ENCODE measurements at places on chromosomes 5 and 9.

GRCh38 chr9:116337015-116337414 lies 183.4 kb downstream of the PAPPA start:
- DNase-seq, result peak; percentile 73

DNA sequence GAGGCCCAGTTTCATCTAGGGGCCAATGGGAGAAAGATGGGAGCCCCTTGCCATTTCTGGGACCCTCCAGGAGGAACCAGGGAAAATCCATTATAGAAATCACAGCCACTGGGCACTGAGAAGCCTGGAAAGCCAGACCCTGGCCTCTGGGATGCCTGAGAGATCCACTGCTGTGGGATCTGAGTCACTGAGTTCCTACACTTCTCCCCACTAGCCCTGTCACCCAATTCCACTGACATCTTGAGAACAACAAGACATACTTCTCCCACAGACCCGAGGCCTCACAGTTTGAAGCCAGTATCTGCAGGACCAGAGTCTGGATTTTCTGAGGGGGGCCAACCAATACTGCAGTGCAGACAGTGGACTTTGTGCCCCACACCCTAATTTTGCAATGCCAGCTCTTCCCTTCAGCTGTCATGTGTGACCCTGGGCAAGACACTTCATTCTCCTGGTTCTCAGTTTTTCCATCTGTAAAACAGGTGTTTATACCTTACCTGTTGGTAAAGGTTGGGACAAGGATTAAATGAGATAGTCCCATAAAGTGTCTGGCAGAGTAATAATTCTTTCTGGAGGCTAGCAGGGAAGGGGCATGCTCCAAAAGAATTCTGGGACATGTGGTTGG lies 46.5 kb downstream of the CXXC5 start:
- peak; percentile 78 for DNase-seq

- DNase-seq, result peak; percentile 28
Observed at GRCh38 chr5:62312036-62312435, 6.0 kb downstream of the KIF2A start.

DNA sequence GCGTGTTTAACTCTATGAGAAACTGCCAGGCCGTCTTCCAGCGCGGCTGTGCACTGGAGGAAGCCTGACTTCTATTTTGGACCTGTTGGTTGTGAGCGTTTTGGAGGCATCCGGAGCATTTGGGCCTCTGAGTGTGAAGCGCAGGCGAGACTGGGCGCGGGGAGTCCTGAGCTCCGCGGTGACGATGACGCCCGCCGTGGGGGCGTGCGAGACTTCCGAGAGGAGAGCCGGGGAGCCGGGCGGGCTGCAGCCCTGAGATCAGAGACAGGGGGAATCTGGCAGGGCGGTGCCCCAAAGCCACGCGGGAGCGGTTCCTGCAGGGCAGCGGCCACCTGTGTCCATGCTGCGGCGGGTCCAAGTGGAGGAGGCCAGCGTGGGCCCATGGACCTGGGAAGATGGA lies 47.4 kb downstream of the NTNG2 start:
- no peak for DNase-seq

- no peak for DNase-seq
Observed at GRCh38 chr5:61994171-61994570, 311.8 kb upstream of the KIF2A start.

- DNase-seq, result no peak
Observed at GRCh38 chr5:25539536-25539935, 894.8 kb upstream of the CDH10 start.

- DNase-seq, result peak; percentile 84
Observed at GRCh38 chr9:134585746-134586706, 55.6 kb upstream of the COL5A1 start.

- peak; percentile 5 for DNase-seq
Observed at GRCh38 chr5:152523964-152524363, 118.9 kb upstream of the NMUR2 start.

DNA sequence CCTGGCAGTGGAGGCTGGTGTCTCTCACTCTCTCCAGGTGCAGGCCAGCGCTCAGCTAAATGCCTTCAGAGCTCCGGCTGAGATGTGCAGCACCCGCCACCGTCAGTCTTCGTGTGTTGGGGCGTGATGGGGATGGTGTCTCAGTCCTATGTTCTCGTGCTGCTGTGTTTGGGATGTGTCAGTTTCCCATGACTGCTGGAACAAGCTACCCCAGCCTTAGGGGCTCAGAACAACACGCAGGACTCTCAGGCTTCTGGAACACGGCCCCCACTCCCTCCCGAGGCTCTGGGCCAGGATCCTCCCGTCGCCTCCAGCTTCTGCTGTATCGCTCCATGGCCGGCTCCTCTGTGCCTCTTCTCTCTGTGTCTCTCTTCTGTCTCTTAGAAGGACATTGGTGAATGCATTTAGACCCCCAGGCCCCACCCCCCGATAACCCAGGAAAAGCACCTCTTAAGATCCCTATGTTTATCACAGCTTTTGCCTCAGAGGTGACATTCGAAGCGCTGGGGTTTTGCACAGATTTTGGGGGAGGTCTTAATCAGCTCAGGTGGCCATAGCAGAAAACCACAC lies 9.6 kb upstream of the CEP72 start:
- no peak for DNase-seq

- no peak for DNase-seq
Observed at GRCh38 chr5:93715761-93716160, 25.6 kb downstream of the POU5F2 start.

DNA sequence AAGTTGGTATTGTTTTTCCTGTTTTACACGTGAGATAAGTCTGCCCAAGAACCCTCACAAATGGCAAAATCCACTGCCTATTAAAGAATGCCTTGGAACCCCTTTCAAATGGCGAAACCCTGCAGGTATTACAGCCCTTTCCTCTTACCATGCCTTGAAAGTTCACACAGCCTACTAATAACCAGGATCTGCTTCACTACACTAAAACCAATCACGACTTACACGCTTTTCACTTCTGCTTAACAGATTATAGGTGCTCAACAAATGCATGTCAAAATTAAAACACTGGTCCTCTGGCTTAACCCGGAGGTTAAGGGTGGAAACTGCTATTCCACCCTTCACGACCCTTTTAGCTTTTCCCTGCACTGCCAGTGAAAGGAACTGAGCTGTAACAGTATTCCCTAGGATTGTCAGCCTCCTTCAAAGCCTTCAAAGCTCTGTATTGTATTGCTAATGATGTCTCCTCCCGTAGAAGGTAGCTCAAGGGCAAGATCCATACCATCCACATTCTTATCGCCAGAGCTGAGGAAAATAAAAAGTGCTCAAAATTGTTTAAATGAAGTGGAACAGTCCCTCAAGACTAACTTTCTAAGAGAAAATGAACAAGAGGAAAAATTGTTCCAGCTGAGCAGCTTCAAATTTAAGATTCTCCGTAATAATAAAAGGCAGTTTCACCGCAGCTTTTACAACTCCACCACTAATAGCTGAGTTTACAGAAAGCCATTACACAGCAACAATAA lies 997 bp downstream of the AUH start:
- peak; percentile 6 for DNase-seq

GRCh38 chr5:4295663-4296339 lies 700.2 kb downstream of the IRX1 start:
- no peak for DNase-seq

DNA sequence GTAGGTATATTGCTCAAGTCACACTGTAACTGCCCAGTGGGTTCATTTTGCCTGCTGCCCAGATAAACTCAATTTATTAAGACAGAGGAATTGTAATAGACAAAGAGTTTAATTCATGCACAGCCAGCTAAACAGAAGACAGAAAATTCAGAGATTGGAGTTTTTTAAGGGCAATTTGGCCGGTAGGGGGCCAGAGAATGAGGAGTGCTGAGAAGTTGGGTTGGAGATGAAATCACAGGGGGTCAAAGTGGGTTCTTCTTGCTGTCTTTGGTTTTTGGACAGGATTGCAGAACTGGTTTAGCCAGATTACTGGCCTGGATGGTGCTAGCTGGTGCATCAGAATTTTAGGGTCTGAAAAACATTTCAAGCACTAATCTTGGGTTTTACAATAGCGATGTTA lies 20.7 kb upstream of the IL33 start:
- peak; percentile 2 for DNase-seq

GRCh38 chr9:69120380-69121154 lies 53.5 kb upstream of the TJP2 start:
- DNase-seq, result no peak

- peak; percentile 76 for DNase-seq
Observed at GRCh38 chr9:92425474-92425873, 1.2 kb upstream of the OMD start.

- no peak for DNase-seq
Observed at GRCh38 chr5:52554293-52554692, 233.4 kb upstream of the ITGA1 start.

DNA sequence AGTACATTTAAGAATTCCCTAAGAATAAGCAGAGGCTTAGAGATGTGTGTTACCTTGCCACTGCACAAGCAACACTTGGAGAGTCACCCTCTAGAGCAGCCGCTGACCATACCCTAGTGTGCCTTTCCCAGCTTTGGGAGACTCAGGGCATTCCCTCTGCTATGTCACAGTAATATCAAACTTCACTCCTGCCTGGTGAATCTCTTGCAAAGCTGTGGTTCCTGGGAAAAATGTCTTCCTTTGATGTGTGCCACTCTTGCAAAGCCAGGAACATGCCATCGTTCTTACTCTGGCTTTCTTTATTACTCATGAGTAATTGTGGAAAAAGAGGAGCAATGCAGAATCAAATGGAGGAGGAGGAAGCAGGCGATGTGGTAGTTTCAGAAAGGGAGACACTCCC lies 173.2 kb downstream of the CCDC192 start:
- DNase-seq, result peak; percentile 32

GRCh38 chr9:136722969-136723356 lies 10.6 kb downstream of the DIPK1B start:
- peak; percentile 11 for DNase-seq

DNA sequence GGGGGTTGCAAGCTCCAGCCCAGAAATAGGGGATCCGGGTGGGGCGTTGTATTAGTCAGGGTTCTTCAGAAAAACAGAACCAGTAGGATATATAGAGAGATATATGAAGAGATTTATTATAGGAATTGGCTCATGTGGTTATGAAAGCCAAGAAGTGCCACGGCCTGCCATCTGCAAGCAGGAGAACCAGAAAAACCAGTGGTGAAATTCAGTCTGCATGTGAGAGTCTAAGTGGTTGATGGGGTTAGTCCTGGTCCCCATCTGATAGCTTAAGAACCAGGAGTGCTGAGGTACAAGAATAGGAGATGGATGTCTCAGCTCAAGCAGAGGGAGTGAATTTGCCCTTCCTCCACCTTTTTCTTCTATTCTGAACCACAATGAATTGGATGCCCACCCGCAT lies 123.4 kb upstream of the APC start:
- DNase-seq, result no peak

DNA sequence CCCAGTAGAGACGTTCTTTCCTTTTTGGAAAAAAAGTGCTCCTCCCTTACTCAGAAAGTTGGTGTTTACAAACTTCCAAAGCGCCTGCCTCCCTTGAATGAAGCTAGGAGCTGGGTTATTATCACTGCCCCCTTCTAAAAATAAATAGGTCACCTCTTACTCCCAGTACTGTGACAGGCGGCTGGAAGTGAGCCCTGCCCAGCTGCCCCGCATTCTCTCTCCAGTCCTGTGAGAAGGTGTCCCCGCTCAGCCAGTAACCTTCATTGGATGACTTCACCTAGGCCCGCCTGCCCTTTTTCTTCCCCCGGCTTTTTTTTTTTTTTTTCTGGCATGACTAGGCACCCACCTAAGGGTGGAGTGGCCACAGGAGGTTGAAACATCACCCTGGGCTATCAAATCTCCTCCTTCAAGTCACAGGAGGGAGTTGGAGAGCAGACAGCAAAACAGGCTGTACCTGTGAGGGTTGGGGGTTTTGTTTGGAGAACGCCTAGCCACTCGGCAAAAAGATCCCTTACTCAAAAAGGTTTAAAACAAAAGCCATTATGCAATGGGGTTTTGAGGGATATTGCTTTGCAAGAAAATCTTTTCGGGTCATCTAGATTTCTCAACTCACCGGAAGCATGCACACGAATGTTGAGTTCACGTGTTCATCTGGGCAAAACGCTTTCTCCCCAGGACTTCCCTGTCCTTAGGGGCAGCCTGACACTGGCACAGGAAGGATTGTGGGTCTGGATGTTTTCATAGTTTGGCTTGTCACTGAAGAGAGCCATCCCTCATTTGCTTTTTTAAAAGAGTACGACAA lies 43.3 kb upstream of the ZNF622 start:
- DNase-seq, result peak; percentile 11

GRCh38 chr9:101457003-101457402 lies 21.4 kb upstream of the ALDOB start:
- no peak for DNase-seq

DNA sequence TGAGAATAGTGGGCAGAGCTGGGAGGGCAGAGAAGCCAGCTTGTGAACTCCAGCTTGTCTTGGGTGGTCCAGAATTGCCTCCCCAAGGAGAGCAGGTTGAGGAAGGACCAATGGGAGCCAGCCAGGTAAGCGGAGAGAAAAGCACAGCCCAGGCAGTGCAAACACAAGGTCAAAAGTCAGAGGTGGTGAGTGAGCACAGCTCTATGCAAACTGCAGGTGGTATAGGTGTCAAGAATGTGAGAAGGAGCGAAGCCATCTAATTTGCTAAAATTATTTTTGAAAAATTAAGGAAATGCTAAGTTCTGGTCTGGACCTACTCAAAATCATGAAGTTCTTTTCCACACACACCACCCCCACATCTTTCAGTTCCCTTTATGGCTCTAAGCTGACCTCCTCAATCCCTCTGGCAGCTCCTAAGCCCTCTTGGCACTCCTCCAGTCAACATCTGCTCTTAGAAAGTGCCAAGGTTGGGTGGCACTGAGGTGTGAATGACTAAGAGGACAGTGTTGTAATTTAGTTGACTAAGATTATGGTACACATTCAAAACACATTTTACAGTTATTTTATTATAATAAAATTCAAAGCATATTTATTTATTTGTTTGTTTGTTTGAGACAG lies 6.6 kb upstream of the OTULINL start:
- no peak for DNase-seq

GRCh38 chr9:19408316-19408692 lies 505 bp upstream of the ACER2 start:
- no peak for DNase-seq

DNA sequence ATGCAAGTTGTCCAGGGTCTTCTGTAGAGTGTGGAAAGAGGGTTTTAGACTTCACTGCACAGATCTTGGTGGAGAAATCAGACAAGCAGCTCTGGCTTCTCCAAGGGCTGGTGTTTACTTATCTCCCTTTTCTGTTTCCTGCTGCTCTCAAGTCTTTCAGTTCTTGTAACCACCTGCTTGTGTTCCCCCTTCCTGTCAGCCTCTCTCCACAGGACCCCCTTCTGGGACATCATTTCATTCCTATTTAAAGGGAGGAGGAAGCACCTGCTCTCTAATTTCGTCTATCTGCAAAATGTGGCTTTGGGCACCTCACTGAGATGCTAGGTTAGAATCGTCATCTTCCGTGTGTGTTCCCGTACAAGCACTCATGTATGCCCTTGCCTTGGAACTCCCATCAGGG lies 636.2 kb downstream of the MTRR start:
- DNase-seq, result no peak

DNA sequence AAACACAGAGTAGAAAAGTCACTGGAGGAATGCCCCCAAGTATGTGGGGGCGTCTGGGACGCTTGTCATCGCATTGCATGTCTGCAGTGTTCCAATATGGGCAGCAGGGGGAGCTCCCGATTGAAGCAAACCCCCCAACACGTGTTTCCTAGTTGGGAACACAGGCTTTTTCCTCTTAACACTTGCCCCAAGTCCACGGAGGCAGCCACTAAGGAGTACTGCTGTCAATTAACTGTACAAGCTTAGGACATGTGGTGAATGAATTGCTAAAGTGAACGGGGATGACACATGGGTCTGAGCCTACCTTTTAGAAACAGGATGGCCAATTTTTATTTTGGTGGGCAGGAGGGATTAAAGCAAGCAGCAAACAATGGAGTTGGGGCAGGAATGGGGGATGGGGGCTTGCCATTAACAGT lies 2.2 kb downstream of the GABRB2 start:
- peak; percentile 18 for DNase-seq

GRCh38 chr5:119049824-119050449 lies 20.9 kb upstream of the DMXL1 start:
- peak; percentile 49 for DNase-seq
